Activated CD4-positive, alpha-beta T cell treated with anti-CD3 and anti-CD28 coated beads, Interleukin-2, amount 10 ng/mL, durations not matched to agents 24 days and 14 days (primary cell): ENCODE measurements at places on chromosomes 3 and 15.

DNA sequence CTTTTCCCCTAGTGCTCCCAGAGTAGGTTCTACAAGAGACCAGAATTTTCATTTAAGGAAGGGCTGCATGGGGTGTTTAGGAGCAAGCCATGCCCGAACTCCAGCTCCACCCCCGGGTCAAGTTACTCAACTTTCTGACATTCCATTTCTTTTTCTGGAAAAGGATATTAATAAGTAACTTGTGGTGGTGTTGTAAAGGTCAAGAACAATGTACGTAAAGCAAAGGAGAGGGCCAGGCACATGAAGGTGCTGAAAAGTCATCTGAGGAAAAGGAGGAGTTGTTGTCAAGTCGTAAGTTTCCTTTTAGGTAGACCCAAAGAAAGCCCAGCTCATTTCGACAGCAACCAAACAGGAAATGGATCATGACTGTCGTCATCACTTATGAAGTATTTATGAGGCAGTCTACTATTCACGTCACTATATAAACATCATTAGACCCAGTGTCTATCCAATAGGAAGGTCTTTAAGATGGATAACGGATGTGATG is 319.6 kb upstream of the IL12A start:
- H3K36me3 ChIP-seq, result no peaks in the 10 kb centered on the region
- no peak overlapping the region for H3K4me3 ChIP-seq
- no peak for DNase-seq
- H3K27ac ChIP-seq, result no peak overlapping the region

GRCh38 chr3:48990636-48991469 is 812 bp downstream of the P4HTM start:
- H3K4me3 ChIP-seq, result peak overlapping the region; percentile 95
- peak overlapping the region; percentile 93 for H3K27ac ChIP-seq
- peak; percentile 85 for DNase-seq
- H3K4me1 ChIP-seq, result peaks cover 39% of the 10 kb centered on the region
- no peaks in the 10 kb centered on the region for H3K27me3 ChIP-seq
- H3K36me3 ChIP-seq, result peaks cover 29% of the 10 kb centered on the region

DNA sequence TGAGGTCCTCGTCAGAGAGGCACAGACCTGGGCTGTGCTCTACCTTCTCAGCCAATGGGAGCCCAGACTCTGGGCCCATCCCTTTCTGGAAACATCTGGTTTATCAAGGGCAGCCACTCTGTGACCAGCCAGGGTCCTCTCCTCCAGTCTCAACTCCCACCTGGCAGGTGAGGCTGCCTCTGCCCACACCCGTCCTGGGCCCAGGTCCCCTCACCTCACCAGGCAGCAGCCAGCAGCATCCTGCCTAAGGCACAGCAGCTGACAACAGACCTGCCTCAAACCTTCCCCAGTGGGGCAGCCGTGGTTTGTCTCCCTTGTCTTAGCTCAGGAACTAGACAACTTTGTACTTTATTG is 8.7 kb upstream of the VIPR1 start:
- H3K27ac ChIP-seq, result no peak overlapping the region
- DNase-seq, result no peak
- H3K4me3 ChIP-seq, result no peak overlapping the region
- H3K27me3 ChIP-seq, result peaks cover 28% of the 10 kb centered on the region
- no peaks in the 10 kb centered on the region for H3K4me1 ChIP-seq

GRCh38 chr3:49359623-49360022 is 1.5 kb upstream of the GPX1 start:
- H3K27me3 ChIP-seq, result no peaks in the 10 kb centered on the region
- H3K4me3 ChIP-seq, result peak overlapping the region; percentile 95
- no peak for DNase-seq
- H3K4me1 ChIP-seq, result peaks cover 21% of the 10 kb centered on the region
- peak overlapping the region; percentile 91 for H3K27ac ChIP-seq

GRCh38 chr3:62496503-62496902 is 123.2 kb upstream of the FEZF2 start:
- H3K4me3 ChIP-seq, result no peak overlapping the region
- no peaks in the 10 kb centered on the region for H3K27me3 ChIP-seq
- H3K27ac ChIP-seq, result no peak overlapping the region
- H3K36me3 ChIP-seq, result no peaks in the 10 kb centered on the region

DNA sequence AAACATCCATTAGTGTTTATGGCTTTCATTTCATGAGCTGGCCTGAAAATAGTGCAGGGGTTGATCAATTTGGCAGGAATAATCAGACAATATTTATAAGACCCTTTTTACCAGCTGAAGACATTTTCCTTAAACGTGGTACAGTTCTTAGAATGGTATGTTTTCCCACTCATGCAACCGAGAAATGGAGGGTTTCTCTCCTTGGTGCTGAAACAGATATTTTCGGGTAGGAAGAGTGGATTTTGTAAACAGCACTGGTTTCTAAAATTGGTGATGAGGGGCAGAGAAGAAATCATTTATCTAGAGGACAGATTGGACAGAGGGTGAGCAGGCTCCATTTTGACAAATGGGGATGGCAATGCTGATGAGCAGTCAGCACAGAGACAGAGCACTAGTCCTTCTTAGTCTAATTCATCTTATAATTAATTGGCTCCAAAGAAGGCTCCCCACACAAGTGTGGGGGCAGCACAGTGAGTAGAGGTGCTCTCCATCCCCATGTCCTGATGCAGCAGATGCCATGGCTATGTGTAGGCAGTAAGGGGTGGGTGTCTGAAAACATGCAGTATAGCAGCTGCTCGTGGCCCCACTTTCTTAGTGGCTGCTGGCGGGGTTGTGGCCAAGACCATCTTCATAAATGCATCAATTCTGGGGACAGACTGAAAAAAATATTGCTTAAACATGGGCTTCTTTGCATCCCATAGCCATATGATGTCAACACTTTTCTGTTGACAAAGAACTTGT is 18.1 kb upstream of the SLC7A14 start:
- H3K27ac ChIP-seq, result no peak overlapping the region
- no peaks in the 10 kb centered on the region for H3K4me1 ChIP-seq
- no peaks in the 10 kb centered on the region for H3K36me3 ChIP-seq
- peaks cover 9% of the 10 kb centered on the region for H3K27me3 ChIP-seq
